ENCODE measurements at places on chromosomes 5 and 9.

DNA sequence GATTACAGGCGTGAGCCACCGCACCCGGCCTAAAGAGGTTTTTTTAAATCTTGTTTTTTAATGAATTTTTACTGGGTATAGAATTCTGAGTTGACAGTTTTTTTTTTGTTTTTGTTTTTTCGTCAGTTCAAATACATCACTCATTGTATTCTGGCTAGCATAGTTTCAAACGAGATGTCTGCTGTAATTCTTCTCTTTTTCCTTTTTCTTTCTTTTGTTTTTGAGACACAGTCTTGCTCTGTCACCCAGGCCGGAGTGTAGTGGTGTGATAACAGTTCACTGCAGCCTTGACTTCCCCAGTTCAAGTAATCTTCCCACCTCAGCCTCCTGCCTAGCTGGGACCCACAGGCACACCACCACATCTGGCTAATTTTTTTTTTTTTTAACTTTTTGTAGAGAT lies 2.2 kb upstream of the PRRT1B start:
- DNase-seq, result no peak

DNA sequence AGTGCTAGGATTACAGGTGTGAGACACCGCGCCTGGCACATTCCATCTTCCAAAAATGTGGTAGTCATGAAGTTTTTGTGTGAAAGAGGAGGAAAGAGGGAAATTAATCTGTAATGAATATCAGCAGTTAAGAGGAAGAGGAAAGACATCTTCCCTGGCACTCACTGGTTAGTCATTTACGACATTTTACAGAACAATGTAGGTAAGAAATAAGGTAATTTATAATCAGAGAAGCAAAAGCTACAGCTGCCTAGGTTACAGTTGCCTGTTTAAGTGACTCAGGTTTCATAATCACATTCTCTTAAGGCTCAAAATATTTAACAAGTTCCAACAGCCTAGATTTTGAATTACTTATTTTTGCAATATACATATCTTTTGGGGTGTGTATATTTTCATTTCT lies 26.9 kb downstream of the CNOT6 start:
- DNase-seq, result no peak

DNA sequence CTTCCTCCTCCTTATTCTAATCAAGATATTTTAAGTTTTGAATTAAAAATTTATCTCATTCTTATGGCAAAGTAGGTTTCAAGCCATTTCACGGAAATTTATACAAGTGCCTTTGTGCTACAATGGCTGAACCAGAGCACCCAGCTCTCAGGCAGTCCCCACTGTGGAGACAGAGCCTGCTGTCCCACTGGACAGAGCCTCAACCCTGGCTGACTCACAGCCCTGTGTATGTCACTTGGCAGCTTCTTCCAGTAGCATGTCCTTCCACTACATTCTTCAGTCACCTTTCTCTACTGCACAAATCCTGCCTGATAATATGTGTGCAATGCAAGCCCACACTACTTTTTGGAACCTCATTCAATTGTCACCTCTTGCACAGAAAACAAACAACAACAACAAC lies 253.1 kb downstream of the PDE4D start:
- DNase-seq, result no peak

- DNase-seq, result no peak
Measured at GRCh38 chr5:179731791-179732411, 721 bp upstream of the MAML1 start.

DNA sequence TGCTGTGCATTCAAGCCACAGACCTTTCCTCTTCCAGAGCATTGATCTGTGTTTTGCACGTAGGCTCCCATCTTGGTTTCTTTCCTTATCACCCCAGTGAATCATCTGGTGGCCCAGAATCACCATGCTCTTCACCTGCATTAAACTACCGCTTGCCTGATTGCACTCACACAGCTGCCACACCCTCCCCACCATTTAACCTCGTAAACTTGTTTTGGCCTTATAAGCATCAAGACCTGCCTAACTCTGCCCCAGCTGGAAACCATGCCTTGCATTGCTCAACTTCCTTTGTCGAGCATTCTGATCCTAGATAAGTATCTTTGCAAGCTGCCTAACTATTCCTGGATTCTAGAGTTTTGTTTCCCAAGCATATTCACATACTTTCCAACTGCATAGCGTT lies 369.6 kb upstream of the SEMA6A start:
- peak; percentile 52 for DNase-seq

- DNase-seq, result no peak
Measured at GRCh38 chr5:67986761-67987160, 228.8 kb upstream of the PIK3R1 start.

DNA sequence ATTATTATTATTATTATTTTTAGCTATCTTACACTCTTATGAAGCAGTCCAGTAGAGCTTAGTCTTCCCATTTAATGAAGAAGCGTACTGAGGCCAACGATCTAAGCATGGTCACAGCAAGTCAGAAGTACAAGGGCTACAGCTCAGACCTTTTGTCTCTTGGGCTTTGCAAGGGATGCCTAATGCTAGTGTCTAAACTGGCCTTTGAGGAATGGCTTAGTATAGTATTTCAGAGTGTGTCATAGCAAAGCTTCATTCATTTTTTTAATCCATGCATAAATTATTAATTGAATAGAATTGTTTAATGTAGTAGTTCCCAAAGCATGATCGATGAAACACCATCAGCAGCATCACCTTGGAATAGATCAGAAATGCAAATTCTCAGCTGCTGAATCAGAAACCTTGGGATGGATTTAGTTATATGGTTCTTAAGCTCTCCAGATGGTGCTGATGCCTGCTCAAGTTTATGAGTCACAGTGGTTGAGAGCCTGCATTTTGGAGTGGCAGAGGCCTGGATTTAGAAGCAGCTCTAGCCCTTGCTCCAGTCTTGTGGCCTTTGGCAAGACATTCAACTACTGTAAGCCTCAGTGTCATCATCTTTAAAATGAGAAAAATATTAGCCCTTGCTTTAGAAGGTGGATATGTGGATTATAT lies 6.1 kb downstream of the IL12B start:
- DNase-seq, result peak; percentile 26

- no peak for DNase-seq
Measured at GRCh38 chr5:159263569-159263905, 447 bp downstream of the UBLCP1 start.

DNA sequence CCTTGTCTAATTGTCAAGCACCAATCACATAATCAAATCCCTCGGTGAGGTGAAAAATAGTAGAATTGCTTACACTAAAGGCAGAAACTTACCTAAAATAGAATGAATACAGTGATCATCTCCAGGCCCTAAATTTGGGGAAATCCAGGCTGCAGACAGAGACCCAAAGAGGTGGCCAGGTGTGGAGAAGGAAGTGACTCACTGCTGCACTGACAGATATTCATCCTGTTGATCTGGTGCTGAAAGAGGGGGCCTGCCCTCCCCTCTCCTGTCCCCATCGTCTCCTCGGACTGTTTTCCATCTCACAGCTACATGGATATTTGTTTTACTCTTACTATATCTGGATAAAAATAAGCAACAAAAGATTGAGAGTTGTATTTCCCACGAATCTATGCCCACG lies 15.9 kb downstream of the OR2Y1 start:
- no peak for DNase-seq

DNA sequence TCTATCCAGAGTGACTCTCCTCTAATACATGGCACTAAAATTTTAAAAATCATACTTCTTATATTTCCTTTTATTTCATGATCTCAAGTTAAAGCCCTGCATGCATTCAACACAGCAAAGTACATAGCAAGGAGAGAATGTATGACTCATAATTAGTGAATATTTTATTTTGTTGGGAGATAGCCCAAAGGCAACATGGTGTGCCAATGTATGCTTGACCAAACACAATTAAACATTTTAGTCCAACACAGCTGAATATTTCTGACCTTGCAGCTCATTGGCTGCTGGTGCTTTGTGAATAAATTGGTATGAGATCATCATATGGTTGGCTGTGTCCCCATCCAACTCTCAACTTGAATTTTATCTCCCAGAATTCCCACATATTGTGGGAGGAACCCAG lies 103.5 kb downstream of the NPR3 start:
- DNase-seq, result no peak

DNA sequence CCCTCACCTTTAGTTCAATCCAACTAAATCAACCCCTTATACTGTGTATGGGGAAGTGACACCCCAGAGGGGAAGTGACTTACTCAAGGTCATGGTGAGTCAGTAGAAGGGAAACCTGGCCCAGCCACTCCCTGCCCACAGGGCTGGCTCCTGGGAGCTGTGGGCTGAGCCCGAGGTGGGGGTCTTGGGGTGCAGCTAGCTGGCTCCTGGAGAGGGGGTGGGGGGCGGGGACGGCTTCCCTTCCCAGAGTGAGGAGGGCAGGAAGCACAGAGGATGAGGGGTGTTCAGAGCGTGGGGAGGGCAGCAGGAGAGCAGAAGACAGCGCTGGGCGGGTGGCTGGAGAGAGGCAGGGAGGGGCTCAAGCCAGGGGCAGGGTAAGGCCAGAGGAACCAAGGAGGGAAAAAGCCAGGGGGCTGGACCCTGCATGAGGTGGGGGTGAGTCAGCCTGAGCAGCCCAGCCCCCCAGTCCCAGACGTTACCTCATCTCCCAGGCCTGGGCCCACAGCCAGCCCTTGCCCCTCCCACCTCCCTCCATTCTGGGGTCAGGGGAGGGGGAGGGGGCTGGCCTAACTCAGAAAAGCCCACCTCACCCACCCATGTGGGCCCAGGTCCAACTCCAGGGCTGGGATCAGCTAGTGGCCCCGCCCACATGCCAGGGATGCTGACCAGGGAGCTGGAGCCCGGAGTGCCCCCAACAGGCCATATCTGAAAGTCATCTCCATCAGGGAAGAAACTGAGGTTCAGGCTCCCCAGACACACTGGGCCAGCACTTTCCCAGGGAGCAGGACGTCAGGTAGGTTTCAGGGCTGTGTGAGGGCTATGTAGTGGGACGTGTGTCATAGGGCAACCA lies 2.8 kb downstream of the PDLIM7 start:
- no peak for DNase-seq
